ENCODE measurements at places on chromosomes 3 and 15.

DNA sequence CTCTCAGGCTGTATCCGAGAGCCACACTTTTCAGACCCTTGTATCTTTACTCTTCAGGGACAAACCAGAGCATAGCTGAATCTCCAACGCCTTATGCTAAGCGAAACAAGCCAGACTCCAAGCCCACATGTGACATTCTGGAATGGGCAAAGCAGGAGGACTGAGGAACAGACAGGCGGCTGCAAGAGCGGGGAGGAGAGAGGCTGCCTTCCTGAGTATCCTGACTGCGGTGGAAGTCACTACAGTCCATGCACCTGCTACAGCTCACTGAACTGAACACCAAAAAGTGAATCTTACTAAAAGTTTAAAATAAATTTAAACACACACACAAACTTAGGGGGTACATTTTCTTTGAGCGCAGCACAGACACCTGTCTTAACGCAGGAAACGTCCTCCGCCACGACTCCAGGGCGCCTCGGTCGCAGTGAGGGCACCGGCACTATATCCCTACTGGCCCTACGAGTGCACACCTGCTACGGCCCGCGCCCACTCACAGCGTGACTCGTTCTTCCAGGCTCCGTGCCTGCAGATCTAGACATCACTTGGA, 1.4 kb downstream of the CYFIP1 start:
- DNase-seq, result no peak

DNA sequence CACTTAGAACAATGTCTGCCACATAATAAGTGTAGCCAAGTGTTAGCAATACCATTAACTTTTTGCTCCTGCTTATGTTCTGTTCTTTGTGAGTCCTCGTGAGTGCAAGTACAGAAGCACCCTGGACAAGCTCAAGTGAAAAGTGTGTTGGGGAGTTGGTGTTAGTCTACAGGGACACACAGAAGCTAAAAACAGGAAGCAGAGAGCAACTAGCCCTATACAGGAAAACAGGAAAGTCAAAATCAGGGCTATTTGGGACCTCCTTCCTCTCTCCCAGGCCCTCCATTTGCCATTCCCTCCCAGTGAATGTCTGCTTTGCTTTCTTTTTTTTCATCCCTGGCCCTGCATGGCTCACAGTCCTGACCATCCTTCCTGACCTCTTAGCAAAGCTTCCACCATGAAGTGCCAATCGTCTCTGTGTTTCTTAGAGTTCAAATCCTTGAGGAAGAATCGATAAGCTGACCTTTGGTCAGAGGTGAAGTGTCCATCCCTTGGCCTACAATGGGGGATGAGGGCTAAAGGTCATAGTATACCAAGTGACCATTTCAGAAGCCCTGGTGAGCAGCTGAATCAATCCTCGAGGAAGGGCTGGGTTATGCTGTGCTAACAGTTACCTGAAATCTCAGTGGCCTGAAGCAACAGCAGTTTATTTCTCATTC, 328.2 kb downstream of the SHQ1 start:
- no peak for DNase-seq

DNA sequence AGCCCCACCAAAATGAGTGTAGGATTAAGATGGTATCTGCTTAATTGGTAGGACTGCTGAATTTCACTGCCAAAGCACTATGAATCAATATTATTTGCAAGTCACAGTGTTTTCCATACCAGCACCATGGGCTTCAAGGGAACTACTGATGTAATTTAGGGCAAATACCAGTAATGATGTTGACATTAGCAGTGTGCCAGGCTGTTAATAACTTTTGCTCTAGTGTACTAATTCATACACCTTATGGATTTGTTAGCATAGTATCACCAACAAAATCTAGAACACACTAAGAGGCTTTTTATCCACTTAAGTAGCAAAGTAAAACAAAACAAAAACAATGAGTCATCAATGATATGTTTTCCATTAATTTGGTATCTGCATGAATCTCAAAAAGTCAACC, 888.2 kb downstream of the CADM2 start:
- no peak for DNase-seq

DNA sequence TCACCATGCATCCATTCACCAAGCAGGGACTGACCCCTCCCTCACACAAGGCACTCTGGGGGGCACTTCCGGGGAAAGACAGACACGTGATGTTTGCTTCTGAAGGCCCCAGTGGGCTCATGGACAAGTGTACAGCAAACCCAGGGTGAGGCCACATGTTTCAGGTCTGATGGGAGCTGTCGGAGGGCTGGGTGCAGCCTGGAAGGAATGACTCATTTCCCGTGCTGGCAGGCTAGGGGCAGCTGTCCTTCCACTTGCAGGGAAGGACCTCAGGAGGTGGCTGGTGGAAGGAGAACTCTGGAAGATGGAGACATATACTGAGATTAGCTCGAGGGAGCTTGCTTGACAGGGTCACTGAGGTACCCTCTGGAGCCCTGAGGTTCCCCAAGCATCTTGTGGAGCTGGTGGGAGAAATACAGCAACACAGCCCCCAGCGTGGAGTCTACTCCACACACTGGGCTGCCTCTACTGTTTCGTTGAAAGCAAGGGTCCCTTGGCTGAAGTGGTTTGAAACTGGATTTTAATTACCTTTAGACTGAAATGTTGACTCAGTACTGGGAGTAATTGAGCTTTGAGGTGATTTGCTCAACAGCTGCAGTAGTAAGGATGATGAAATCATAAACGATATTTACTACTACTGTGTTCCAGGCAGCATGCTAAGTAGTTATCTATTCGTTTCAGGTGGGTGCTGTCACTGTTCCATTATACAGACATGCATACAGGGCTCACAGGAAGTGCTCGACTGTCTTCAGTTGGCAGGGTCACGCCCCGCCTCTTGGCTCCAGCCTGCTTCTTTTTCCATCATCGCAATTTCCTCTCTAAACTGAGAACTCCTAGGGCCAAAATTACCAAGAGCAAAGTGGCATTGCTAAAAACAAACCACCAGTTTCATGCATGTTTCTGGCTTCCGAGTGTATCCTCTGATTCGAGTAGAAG, 230.4 kb downstream of the ADAMTS17 start:
- peak; percentile 90 for DNase-seq

DNA sequence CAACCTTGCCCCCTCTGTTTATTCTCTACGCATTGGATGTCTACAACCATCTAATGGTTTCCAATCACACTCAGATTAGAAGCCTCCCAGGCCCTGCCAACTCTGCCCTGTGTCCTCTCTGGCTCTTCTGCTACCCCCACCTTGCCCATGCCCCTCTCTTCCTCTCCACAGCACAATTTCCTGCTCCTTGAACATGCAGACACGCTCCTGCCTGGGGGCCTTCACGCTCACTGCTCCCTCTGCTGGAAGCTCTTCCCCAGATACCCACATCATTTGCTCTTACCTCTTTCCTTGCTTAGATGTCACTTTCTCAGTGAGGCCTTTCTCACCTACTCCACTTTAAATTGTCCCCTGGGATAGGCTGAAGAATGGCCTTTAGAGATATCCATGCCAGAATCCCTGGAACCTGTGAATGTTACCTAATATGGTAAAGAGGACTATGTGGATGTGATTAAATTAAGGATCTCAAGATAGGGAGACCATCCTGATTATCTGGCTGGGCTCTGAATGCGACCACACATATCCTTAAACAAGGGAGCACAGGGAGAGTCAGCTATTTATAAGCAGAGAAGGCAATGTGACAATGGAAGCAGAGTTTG, 9.9 kb downstream of the KY start:
- peak; percentile 80 for DNase-seq

GRCh38 chr3:32888739-32889138, 62.7 kb upstream of the CCR4 start:
- no peak for DNase-seq

DNA sequence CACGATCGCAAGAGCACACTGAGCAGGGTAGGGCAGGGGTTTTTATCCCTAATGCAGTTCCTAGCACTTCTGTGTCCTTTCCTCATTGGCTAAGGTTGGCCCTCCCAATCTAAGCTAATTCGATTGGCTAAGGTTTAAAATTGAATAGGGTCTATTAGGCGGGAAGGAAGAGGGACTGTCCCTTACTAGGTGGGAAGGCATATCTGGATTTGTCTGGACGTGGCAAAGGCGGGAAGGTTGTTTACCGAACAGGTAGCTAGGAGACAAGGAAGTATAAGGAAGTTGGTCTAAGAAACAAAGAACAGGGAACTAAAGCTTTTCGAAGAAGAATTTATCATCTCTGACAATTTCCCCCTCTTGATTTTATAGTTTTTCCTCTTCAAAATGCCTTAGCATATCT, 24.8 kb upstream of the ATG7 start:
- DNase-seq, result no peak

DNA sequence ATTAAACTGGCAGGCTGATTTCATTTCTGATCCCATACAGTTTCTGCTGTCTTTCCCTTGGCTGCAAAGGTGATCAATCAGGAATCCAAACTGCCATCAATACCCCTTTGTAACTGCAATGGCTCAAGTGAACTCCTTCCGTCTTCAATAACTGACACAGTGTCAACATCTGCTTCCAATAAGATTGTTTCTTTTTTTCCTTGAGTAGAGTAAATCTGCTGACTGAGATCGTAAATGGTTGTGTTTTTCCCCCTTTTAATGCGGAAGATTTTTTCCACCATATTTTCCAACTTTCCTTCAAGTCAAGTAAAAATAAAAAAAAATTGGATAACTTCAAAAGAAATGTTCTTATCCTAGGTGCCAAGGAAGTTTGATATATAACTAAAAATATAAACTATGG, 48.7 kb downstream of the VGLL3 start:
- no peak for DNase-seq

- DNase-seq, result no peak
These were observed 12.9 kb downstream of the CELF6 start for GRCh38 chr15:72307026-72307425.

- DNase-seq, result peak; percentile 39
These were observed 1.1 kb upstream of the MCCC1 start for GRCh38 chr3:183100376-183100775.

DNA sequence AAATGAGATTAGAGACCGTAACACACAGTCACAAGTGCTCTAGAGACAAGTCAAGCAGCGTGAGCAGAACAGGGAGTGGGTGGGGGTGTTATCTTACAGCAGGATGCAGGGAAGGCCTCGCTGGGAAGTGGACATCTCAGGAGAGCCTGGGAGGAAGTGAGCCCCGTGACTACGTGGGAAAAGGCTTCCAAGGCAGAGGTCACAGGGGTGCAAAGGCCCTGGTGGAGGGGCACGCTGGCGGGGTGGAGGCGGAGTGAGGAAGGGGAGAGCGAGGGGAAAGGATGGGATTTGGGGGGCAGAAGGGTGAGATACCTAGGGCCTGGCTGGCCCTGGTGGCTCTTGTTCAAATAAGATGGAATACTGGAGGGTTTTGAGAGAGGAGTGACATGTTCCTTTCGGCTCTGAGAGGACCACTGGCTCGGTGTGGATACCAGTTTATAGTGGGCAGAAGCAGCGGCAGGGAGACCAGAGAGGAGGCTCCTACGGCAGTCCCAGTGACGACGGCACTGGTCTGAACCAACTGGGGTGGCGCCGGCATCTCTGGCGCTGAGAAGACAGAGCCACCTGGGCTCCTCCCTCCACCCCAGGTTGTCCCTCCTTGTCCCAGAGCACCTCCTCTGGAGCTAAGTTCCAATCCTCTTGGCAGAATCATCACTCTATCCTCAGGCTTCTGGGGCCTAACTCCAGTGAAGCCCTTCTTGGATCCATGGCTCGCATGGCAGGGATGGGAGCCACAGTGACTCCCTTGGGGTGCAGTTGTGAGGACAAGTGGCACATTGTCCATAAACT, 266.2 kb upstream of the LYSMD4 start:
- DNase-seq, result no peak

- DNase-seq, result peak; percentile 21
These were observed 69.2 kb downstream of the RASA2 start for GRCh38 chr3:141556034-141556433.

DNA sequence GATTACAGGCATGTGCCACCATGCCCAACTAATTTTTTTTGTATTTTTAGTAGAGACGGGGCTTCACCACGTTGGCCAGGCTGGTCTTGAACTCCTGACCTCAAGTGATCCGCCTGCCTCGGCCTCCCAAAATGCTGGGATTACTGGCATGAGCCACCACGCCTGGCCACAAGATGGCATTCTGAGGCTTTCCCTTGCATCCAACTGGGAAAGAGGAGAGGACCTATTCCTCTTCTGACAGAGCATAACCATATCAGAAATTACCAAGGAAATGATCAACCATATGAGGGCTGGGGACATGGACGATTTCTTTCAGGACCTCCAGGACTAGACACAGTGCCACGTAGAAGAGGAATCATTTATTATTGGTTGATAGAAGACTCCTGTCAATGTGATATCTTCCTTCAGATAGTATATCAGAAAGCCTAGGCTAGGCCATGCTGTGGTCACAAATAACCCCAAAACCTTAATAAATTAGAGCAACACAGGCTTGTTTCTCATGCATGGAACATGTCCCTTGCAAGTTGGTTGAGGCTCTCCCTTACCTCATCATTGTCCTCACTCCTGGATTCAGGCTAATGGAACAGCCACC, 372.3 kb upstream of the IL12A start:
- DNase-seq, result peak; percentile 75

GRCh38 chr3:65811892-65812291, 226.8 kb downstream of the MAGI1 start:
- DNase-seq, result peak; percentile 69

DNA sequence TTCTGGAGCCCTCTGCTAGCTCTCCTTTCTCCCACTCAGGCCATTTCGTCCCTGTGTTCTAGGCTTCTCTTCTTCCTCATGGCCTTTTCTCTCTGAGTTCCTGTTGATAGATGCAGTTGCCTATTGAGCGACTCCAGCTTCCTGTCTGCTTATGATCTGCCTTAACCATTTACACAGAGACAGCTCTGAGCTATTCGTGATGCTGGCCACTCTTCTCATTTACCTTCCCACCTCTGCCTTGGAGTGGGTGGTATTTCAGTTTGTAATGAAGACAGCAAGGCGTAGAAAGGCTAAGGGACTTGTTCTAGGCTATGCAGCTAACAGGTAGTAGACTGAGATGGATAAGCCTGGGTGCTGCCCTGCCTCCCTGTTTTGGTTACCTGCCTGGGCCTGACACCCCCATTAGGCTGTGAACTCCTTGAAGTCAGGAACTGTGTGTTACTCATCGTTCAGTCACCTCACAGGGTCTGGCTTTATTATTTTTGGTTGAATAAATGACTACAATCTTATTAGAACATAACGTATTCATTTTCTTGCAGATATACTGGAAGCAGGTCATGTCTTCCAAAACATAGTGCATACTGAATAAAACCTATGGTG, 12.6 kb upstream of the ZBTB47 start:
- DNase-seq, result no peak

GRCh38 chr3:66615643-66616301, 115.0 kb upstream of the LRIG1 start:
- DNase-seq, result peak; percentile 71

- DNase-seq, result no peak
These were observed 7.5 kb upstream of the CADPS start for GRCh38 chr3:62882676-62883200.

- DNase-seq, result peak; percentile 15
These were observed 31.4 kb upstream of the FAN1 start for GRCh38 chr15:30872341-30872748.

DNA sequence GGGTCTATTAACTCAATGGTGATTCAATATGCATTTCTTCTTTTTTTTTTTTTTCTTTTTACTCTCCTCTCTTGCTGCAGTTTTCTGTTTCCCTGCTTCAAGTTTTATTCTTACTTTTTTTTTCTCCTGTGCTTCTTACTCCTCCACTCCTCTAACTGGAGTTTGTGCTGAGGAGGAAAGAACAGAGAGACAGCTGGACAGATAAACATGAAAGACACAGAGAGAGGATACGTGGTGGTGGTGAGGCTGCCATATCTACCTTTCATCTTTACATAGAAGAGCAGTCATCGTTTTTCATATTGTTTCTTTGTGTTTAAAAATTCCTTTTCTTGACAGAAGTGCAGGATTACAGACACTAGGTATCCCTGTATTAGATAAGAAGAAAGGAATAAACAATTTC, 262.8 kb downstream of the OTOL1 start:
- DNase-seq, result no peak

Data from choroid plexus epithelial cell (primary cell).